ENCODE measurements at places on chromosomes 2 and 18. TPM values are rescaled to one million over a fixed set of nuclear protein-coding genes. Genes with fewer than 3 reads are reported as not detected.

GRCh38 chr2:179671043-179671981, 190.1 kb downstream of the ZNF385B start:
- DNase-seq: no peak
- H3K27ac ChIP-seq: no peak overlapping the region
- no peak overlapping the region for H3K4me3 ChIP-seq
- no peaks in the 10 kb centered on the region for H3K27me3 ChIP-seq

Gene POU3F3
- total RNA-seq: not detected

DNA sequence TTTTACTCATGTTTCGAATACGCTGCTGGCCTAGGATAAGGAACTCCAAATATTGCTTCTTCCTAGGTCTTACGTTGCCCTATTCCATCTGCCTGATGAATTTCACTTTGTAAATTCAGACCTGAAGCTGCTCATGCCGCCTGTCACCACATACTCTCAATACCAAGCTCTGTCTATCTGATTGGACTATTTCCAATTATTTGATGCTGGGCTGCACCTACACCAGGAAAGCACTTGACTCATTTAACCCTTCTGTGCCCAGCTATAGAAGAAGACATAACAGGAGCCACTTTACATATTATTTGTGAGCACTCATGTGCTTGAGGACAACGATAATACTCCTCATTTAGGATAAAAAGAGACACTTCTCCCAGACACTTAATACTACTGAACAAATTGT, 1293.9 kb upstream of the LRRTM1 start:
- H3K27me3 ChIP-seq: no peaks in the 10 kb centered on the region
- no peak for DNase-seq
- H3K36me3 ChIP-seq: no peaks in the 10 kb centered on the region

- no peak for DNase-seq
- no peak overlapping the region for H3K27ac ChIP-seq
- H3K36me3 ChIP-seq: no peaks in the 10 kb centered on the region
- no peaks in the 10 kb centered on the region for H3K27me3 ChIP-seq
Measured at GRCh38 chr2:120452131-120452530, 106.2 kb downstream of the INHBB start.

GRCh38 chr2:77873506-77873905, 351.3 kb upstream of the LRRTM4 start:
- no peak for DNase-seq
- H3K4me1 ChIP-seq: no peaks in the 10 kb centered on the region
- no peaks in the 10 kb centered on the region for H3K27me3 ChIP-seq
- no peak overlapping the region for H3K27ac ChIP-seq
- H3K4me3 ChIP-seq: no peak overlapping the region

DNA sequence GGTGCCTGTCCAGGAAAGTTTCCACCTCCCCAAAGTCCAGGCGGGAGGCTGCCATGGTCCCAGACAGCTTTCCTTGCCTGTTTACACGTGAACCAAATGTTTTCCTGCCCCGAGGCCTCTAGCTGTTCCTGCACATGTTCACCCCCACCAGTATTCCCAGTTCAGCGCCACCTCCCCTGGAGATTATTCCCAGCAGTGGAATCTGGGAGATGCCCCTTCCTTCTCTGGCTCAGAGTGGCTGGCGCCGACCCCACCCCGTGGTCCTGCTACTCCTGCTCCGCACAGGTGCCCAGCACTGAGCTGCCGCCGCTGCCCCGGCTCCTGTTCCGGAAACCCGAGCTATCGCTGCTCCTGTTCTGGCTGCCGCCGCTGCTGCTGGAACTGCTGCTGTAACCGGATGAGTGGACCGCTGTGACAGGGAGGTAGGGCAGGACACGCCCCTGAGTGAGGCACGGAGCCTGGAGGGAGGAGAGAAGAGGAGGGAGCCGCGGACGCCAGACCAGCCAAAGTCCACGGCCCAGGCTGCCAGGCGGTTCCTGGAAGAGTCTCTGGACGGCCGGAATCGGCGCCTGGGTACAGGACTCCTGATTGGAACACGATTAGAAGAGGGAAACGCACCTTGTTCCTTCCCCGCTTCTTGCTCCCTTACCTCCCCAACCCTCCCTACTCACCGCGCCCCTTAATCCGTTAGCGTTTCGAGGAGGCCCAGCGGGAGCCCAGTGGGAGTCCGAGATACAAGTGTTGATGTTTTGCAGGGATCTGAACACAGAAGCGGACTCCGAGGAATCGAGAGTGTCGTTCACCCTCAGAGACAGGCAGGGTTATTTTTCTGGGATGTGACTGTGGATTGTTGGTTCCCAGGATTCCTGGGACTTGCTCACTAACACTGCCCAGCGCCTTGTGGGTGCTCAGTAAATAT, at the start of gene PDE11A:
TSS of gene PDE11A (minus strand) at position 395 of the 919 bp plus-strand sequence. CDS start at position 55, 340 bp downstream.
- no peak within 1 kb of the TSS for H3K4me3 ChIP-seq
- DNase-seq: peak; percentile 6
- H3K36me3 ChIP-seq: no peaks in the 10 kb centered on the region
- H3K4me1 ChIP-seq: peaks cover 10% of the 10 kb centered on the region

Gene CMPK2
- 4.1 TPM for total RNA-seq

DNA sequence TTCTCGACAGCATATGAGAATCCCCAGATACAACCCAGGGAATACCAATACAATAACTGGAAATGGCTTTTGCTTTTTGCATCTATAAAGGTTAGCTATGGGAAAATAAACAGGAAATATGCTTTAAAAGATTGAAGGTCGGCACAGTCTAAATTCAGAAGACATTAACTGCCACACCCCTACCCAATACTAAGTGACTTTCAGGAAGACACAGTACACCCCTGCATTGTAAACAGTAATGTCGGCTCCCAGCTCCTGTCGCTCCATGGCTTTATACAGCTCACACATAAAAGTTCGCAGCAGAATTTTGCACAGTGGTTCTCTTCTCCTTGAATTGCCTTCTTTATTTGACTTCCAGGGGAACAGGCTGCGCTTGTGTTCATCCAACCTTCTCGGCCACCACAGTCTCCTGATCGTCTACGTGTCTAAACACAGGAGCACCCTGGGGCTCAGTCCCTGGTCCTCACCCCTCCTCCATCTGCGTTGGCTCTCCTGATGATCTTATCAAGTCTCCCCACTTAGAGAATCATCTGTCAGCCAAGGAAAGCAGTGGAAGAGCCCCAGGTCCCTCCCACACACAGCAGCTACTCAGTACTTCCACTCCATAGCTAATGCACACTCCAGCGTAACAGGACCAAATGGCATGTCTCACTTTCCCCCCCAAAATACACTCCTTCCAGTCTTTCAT, 22.7 kb downstream of the CYB5A start:
- H3K36me3 ChIP-seq: no peaks in the 10 kb centered on the region
- no peak overlapping the region for H3K4me3 ChIP-seq
- no peak for DNase-seq
- H3K4me1 ChIP-seq: no peaks in the 10 kb centered on the region

DNA sequence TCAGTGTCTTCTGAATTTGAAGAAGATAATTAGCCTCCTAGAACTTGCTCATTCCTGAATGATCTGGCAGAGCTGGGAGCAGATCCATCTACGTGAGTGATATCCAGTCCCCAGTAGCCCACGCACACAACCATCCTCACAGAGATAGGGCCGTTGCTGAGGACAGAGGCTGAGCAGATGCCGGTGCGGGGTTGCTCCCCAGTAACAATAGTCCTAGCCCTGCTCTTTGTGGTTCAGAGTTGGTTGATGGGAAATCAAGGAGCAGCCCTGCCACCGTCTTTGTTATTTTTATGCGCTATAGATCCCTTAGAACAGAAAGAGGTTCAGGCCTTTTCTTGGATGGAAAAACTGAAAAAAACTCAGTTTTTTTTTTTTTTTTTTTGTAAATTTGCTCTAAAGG, 69.3 kb downstream of the VWA3B start:
- DNase-seq: no peak
- H3K27me3 ChIP-seq: no peaks in the 10 kb centered on the region
- H3K27ac ChIP-seq: no peak overlapping the region
- H3K36me3 ChIP-seq: no peaks in the 10 kb centered on the region

GRCh38 chr2:109261906-109262631, 133.1 kb downstream of the SH3RF3 start:
- DNase-seq: no peak
- H3K36me3 ChIP-seq: no peaks in the 10 kb centered on the region
- H3K4me3 ChIP-seq: no peak overlapping the region

DNA sequence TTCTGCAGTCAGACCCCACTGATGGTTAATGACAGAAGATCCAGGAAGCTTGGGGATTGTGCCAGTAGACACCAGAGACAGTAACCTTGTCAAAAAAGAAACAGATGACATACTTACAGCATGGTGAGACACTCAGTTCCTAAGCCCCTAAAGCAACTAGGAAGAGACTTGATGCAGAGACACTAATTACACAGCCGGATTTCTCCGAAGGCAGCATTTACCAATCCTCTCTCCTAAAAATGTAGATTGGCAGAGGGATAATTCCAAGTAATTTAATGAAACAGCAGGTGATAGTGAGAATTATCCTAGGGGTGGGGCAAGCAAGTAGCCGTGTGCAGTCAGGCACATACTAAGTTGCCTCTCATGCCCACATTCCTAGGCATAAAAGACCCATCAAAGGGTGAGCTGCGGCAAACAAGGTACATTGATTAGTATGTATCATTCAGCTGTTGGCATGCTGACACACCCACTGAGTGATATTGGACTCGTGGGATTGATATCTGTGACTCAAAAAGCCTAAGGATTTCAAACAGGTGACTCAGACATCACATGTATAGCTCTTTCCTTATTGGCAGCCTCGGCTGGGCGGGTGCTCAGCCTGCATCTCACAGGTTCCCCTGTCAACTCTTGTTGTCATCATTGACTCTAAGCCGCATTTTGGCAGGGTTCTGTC, 296.7 kb upstream of the ATP5MC3 start:
- no peak overlapping the region for H3K4me3 ChIP-seq
- no peaks in the 10 kb centered on the region for H3K4me1 ChIP-seq
- no peaks in the 10 kb centered on the region for H3K27me3 ChIP-seq
- DNase-seq: no peak

DNA sequence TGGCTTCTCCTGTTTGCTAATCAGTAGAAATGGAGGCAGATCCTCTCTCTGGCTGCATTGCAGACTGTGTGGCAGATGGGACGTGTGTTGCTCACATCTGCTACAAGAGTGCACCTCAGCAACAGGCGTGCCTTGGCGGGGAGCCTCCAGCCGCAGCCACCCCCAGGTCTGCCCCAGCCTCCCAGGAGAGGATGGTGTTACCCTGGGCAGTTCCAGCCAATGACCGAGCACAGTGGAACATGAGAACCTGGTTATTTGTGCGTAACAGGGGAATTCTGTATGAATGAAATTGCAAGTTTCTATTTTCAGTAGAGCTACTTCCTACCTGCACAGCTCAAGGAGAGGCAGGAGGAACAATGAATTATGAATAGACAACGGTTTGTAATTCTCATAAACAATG, 130.6 kb upstream of the CBLN2 start:
- H3K27ac ChIP-seq: no peak overlapping the region
- no peak for DNase-seq
- H3K4me1 ChIP-seq: no peaks in the 10 kb centered on the region
- no peaks in the 10 kb centered on the region for H3K36me3 ChIP-seq
- H3K27me3 ChIP-seq: no peaks in the 10 kb centered on the region
- H3K4me3 ChIP-seq: no peak overlapping the region

GRCh38 chr2:30026091-30027055, 105.0 kb upstream of the ALK start:
- H3K27me3 ChIP-seq: no peaks in the 10 kb centered on the region
- DNase-seq: no peak
- no peak overlapping the region for H3K4me3 ChIP-seq
- H3K4me1 ChIP-seq: no peaks in the 10 kb centered on the region

- H3K4me1 ChIP-seq: peaks cover 9% of the 10 kb centered on the region
- no peaks in the 10 kb centered on the region for H3K27me3 ChIP-seq
- peak; percentile 34 for DNase-seq
- no peak overlapping the region for H3K4me3 ChIP-seq
Measured at GRCh38 chr2:27095745-27096651, 9.4 kb downstream of the KHK start.

DNA sequence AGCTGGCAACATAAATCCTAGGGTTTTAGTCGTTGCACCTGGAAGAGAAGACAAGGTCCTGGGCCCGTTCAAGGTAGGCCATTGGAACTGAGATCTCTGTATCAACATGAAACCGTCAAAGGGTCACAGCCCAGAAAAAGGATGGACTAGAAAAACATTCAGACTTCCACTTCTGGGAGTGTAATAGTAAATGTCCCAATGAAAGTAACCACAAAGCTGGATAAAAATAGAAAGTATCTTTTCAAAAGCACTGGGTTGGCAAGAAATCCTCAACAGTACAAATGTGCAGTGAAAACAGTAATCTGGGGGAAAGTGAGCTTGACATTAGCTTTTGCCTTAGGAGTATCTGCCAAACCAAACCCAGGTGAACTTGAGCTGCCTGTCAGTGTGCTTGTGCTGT, 12.9 kb downstream of the CGREF1 start:
- DNase-seq: no peak
- no peak overlapping the region for H3K4me3 ChIP-seq
- no peak overlapping the region for H3K27ac ChIP-seq
- no peaks in the 10 kb centered on the region for H3K36me3 ChIP-seq
- H3K27me3 ChIP-seq: no peaks in the 10 kb centered on the region

Gene ALLC
- total RNA-seq: not detected

DNA sequence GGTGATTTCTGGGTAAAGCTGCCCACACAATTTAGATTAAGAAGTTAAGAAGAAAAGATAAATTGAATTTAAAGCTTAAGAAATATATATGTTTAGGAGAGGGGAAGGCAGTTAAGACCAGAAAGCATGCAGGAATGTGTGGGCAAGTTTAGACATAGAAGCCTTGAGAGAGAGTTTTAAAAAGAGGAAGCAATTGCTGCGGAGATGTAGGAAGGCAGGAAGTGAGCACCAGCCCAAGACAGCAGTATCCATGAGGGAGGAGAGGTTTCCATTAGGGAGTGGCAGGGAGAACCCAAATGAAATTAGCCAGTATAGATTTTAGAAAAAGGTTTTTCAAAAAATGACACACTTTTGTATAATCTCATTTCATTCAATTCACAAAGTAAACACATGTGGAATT, 24.3 kb downstream of the DSC2 start:
- H3K27ac ChIP-seq: no peak overlapping the region
- no peaks in the 10 kb centered on the region for H3K4me1 ChIP-seq
- no peak overlapping the region for H3K4me3 ChIP-seq
- no peak for DNase-seq
- no peaks in the 10 kb centered on the region for H3K27me3 ChIP-seq

Gene MTLN
- total RNA-seq: 29.2 TPM

DNA sequence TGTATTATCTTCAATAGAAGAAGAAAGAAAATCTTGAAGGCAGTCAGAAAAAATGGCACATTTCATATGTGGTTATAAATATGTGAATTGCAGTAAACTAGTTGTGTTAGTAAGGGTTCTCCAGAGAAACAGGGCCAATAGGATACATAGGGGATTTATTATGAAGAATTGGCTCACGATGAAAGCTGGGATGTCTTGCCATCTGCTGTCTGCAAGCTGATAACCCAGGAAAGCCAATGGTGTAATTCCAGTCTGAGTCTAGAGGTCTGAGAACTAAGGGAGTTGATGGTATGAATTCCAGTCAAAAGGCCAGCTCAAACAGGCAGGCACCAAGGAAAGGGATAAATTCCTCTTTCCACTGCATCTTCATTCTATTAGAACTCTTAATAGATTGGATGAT, 362.4 kb downstream of the KCNJ3 start:
- H3K4me3 ChIP-seq: no peak overlapping the region
- H3K36me3 ChIP-seq: no peaks in the 10 kb centered on the region
- DNase-seq: no peak
- H3K27ac ChIP-seq: no peak overlapping the region
- no peaks in the 10 kb centered on the region for H3K27me3 ChIP-seq

Gene GGCX
- total RNA-seq: 38.1 TPM

Gene TMEM169
- total RNA-seq: 3.6 TPM

Gene LRRC30
- not detected for total RNA-seq

Gene ARHGEF4
- total RNA-seq: 2.5 TPM
